Glomerular endothelial cell (primary cell): ENCODE measurements at places on chromosomes 13 and 19. TPM values are rescaled to one million over a fixed set of nuclear protein-coding genes. Genes with fewer than 3 reads are reported as not detected.

- no peak for DNase-seq
Observed at GRCh38 chr19:54561840-54562239, 11.8 kb upstream of the LILRA2 start.

- DNase-seq: no peak
Observed at GRCh38 chr13:62320129-62321108, 904.8 kb upstream of the PCDH20 start.

Gene ZNF548
- total RNA-seq: 9.9 and 13.8 TPM in 2 replicates

Gene TBXA2R
- 1.9 and 2.7 TPM in 2 replicates for total RNA-seq

Gene LGI4
- total RNA-seq: not detected in 2 replicates

- no peak for DNase-seq
Observed at GRCh38 chr13:27186295-27186694, 14.7 kb upstream of the USP12 start.

DNA sequence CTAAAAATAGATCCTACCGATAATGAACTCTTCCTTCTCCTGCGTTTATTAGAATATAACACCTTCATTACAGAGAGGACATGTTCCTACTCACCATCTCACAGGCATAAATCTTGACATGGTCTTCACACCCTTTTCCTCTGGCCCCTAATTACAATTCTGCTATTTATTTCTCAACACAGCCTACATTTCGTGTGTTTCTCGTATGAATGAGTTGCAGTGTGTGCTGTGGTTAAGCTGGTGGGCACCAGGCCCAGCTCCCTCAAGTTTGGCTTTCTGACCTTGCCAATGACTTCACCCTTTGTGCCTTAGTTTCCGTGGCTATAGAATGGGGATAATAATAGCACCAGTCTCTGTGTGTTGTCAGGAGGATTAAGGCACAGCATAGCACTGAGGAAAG, 12.3 kb upstream of the KATNAL1 start:
- DNase-seq: no peak

DNA sequence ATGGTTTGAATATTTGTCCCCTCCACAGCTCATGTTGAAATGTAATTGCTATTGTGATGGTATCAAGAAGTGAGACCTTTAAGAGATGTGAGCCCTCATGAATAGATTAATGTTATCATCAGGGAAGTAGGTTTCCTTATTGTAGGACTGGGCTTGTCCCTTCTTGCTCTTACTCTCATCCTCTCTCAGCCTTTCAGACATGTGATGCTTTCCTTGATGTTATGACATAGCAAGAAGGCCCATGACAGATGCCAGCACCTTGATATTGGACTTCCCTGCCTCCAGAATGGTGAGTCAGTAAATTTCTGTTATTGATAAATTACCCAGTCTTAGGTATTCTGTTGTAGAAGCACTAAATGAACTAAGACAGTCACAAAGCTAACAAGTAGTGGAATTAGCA, 5.7 kb upstream of the ZMYM2 start:
- no peak for DNase-seq

Gene PRKCG
- total RNA-seq: 0.06 TPM in 1 of 2 replicates, not detected in the other

Gene RNF113B
- not detected in 2 replicates for total RNA-seq

DNA sequence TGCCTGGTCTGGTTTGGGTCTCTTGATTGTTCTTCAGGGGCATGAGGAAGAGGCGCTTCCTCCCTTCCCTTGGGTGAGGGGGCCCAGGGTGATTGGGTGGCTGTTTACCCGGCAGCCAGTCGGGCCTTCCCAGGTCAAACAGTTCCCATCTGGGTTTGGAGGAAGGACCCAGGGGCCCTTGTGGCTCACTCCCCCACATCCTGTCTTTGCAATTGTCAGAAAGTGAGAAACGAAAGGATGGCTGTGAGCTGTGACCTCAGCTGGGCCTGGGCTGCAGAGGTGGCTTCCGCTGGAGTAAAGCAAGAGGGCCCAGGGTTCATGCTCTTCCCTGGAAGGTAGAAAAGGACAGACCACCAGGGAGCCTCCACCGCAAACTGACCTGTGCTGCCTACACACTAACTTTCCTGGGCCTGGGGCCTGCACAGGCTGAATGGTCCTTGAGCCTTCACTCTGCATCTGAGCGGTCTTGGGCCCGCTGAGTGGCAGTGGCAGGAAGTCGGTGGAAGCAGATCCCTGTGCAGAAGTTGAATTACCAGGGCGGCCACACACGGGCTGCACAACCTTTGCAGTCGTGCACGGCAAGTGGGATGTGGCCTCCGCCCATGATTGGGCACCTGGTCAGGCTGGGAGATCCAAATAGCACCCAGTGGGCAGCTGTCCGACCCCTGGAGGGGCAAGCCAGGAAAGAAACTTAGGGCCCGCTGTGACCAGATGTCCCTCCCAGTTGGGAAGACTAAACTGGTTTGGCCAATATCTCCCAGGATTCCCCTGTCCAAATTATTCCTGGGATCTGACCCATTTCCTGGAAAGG, 5.3 kb upstream of the CD79A start:
- DNase-seq: no peak

DNA sequence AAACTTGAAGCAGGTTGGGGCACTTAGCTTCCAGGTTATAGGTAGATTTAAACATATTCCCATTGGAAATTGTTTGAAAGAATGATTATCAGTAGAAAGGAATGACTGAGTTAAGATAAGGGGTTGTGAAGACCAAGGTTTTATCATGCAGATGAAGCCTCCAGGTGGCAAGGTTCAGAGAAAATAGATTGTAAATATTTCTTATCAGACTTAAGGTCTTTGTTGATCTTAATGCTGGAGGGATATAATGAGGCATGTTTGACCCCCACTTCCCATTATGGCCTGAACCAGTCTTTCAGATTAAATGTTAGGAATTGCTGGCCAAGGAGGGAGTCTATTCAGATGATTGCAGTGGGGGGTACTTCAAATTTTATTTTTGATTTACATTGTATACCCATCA, 1486.5 kb upstream of the PRR20A start:
- no peak for DNase-seq

Gene OXGR1
- not detected in 2 replicates for total RNA-seq

DNA sequence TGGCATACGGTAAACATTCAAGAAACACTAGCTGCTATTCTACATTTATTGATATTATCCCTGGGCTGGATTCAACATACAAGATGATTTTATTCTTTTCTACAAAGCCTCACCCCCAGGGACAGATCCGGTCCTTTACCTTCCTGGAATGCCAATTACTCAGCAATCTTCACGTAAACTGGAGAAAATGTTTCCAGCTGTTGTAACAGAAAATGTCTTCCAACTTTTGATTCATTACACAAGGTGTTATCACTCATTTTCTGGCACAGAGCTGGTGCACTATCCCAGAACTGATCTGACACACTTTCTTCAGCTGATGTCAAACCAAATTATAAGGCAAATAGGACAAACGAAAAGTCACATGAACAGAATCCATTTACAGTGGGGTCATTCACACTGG, 33.1 kb downstream of the DCLK1 start:
- no peak for DNase-seq

Gene PGLYRP2
- 0.29 TPM in 1 of 2 replicates, not detected in the other for total RNA-seq

DNA sequence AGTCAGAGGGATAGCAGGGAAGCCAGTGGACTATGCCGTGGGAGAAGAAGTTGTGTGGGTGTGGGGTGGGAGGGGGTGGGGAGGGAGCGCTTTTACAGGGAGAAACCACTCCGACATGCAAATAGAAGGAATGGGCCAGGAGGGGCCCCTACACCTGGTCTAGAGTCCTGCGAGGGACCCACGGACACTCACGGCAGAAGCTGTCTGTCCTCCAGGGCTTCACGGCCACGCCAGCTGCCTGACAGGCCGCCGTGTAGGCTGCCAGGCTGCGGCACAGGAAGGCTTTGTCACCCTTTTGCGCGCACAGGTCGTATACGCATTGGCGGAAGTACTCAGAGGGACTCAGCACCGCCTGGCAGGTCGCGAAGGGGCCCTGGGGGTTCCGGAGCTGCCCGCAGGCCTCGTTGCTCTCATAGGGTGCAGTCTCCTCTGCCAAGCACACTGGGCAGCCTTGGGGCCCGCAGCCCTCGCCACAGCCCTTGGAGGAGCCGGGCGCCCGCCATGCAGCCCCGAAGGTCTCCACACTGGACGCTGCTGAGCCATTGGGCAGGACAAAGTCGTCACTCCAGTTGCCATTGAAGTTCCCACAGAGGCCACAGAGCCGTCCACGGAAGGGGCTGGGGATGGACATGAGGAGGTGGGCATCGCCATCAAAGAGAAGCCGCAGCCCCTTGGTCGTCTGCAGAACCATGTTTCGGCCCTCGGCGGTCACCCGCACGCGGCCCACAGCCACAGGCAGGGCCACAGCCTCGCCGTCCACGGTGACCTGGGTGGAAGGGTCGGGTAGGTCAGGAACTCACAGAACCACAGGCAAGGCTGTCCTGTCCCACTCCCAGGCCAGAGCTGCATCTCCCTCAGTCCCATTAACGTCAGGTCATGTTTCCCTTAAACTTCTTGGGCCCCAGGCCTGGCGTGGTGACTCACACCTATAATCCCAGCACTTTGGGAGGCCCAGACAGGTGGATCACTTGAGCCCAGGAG, 26.0 kb upstream of the FBL start:
- no peak for DNase-seq

DNA sequence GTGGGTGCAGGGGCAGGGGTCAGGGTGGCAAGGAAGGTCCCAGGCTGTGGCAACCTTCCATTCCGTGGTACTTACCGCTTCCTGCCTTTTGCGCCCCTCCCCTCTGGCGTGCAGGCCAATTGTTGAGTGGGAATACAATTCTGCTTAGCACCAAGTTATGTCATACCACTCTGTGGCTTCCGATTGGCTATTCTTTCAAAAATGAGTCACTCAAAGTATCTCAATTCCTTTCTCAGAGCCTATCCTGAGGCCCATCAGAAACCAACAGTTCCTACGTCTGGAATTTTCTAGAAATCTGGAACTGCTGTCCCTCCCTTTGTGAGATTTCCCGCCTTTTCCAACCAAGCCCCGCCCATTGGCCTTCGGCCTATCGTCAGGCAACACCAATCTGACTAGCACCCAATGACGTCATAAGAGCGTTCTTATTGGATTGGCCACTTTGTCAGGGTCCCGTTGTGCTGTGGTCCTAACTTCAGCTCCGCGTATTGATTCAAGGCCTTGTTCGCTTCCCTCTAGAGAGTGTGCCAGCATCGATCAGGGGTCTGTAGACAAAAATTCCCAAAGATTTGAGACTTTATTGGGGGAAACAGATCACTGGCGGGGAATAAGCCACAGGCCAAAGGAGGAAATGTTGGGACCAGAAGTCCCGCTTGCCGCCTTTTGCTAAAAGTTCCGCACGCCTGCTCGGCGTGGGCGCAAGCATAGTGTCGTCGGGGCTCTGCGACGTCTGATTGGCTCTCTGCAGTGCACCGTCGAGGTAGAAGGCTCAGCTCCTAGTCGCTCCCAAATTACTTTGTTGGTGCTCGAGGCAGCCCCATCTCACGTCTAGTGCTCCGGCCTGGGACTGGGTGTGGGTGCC, 11.7 kb downstream of the NTN5 start:
- peak; percentile 89 for DNase-seq

DNA sequence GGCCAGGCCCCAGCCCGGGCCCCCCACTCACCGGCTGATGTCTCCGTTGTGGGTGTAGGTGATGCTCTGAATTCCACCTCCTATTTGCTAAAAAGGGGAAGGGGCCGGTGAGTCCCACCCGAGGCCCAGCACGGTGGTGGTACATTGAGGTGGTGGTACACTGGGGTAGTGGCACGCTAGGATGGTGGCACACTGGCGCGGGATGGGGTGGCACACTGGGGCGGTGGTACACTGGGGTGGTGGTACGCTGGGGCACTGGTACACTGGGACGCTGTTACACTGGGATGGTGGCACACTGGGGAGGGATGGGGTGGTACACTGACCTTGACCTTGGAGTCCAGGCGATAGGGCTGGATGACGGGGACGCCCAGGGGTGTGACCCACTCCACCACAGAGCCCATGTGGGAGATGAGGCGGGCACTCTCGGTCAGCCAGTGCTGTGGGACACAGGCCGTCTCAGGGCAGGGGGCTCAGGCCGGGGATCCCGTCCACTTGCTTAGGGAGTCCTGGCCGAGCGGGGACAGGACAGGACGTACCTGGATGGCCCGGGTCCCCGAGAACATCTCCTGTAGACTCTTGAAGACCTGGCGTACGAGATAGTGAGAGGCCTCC, 14.6 kb downstream of the POLRMT start:
- no peak for DNase-seq

DNA sequence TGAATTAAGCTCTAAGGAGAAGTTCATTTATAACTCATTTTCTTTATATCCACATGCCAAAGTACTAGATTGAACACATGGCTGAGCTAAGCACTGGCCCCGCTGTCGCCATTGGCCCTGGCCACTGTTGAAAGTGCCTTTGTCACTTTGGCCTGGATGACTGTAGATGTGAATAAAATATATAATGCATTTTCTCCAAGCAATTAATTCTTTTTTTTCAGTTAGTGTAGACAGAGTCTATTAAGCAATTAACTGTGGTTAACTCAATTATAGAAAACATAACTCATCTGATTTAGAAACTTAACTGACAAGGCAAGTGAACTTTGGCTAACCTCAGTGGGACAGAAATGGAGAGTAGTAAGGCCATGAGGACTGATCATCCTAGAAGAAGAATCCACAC, 965.6 kb downstream of the EFNB2 start:
- DNase-seq: no peak

Gene ZNF528
- total RNA-seq: 15.7 and 25.4 TPM in 2 replicates

DNA sequence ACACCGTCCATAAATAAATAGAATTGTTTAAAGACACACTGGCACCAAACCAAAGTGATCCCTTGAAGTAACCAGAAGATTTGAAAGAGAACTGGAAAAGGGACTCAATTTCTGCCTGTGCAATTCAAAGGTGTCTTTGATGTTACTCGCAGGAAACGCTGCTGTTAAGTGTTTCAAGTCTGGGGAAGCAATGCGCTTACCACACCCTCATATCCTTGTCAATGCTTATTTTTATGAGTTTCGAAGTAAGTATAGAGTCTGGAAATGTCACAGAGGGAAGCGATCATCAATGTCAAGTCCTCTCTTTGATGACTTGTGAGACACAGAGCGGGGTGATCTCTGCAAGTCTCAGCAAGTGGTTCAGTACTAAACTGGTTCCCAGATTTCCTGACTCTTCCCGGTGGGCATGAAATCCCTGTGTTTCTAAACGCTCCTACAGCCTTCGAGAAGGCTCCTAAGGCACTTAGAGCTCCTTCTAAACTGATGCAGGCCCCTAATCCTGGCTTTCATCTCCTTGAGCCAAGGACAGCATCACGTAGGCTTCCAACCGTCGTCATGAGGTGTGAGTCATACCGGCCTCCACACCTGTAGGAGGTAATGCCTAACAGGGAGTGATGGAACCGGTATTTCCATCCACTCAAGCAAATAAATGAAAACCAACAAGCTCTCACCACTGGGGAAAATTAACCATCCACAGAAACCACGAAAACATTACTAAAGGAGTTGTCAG, 22.8 kb downstream of the SYDE1 start:
- no peak for DNase-seq
